AG09309 (cell line): ENCODE measurements at places on chromosomes 7 and 10.
A peak's percentile ranks its signal among the peaks of the same experiment; 100 is the strongest.

DNA sequence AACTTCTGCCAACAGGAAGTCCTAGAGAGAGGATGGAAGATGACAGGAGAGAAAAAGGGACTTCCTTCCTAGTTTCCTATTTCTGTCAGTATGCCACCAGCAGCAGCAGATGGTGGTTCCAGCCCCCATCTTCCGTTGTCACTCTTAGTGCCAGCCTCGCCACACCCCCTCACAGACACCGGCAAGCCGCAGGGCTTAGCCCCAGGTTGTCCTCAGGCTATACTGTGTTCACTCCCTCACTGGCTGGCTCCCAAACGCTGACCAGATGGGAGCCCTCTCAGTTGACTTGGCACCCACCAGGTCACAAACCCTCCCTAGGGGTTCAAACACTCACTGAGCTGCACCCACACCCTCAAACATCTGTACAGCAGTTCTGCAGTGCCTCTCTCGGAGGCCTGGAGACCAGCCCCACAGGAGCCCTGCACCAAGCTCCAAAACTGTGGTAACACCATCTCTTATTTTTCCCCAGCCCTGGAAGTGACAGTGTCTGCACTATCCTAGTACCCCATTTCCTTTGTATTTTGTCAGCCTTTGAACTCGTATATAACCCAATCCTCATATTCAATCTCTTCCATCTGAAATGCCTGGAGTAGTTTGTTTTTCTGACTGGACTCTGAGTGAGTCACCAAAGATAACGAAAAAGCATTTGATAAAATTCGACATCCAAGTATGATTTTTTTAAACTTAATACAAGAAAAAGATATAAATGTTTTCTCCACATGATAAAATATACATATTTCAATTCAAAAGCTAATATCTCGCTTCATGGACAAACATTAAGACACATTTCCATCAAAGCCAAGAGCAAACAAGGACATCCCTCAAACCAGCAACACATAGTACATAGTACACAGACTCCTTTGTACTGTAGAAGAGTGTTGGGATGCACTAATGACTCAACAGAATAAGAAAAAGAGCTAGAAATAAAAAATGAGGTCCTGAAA, 34.5 kb downstream of the SMURF1 start:
- DNase-seq: no peak

DNA sequence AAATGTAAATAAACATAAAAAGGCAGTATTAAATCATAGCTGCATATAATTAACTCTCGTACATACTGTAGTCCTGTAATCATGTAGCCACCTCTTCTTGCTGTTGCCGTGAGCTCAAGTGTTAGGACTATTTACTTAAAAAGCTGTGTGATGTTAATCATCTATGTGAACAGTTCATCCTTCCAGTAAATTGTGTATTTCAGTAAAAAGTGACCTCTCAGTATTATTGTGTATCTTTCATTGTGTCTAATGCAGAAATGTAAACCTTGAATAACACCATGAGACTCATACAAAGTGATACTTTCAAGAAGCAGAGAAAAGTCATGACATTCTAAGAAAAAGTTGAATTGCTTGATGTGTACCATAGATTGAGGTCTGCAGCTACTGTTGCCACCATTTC, 38.0 kb downstream of the ADD3 start:
- no peak for DNase-seq

GRCh38 chr10:133205146-133205545, 24.9 kb upstream of the UTF1 start:
- DNase-seq: no peak

DNA sequence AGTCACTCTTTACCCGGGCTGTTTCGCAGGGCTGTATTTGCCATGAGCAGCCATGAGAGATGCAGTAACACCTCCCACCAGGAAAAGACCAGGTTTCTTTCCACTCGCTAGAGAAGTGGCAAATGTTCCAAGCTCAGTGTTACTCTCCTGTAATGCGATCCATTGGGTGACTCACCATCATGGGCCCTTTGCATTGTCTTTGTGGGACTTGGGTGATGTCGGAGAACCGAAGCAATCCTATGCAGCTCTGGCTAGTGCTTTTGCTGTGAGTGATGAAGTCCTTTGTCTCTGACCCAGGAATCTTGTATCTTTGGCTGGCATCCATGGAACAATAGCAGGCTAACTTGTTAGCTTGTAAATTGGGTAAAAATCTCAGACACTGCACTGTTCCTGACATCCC, 40.0 kb downstream of the GHRHR start:
- no peak for DNase-seq

DNA sequence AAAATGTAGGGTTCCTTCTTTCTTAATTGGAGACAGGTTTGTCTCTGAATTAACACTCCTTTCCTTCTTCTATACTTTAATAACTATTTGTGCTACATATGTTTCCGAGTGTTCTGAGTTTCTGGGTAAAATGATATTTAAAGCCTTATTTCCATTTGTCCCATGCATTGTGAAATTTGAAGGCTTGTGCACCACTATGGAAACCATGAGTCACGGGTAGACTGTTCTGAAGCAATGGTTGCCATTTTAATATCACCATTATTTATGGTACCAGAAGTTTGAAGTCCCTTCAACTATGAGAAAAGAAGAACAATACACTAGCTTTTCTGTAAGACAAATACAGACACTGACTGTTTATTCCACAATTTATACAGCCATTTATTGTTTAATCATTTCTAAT, 44.7 kb upstream of the ZEB1 start:
- DNase-seq: no peak

GRCh38 chr7:117269417-117269816, 53.4 kb downstream of the WNT2 start:
- peak; percentile 95 for DNase-seq

DNA sequence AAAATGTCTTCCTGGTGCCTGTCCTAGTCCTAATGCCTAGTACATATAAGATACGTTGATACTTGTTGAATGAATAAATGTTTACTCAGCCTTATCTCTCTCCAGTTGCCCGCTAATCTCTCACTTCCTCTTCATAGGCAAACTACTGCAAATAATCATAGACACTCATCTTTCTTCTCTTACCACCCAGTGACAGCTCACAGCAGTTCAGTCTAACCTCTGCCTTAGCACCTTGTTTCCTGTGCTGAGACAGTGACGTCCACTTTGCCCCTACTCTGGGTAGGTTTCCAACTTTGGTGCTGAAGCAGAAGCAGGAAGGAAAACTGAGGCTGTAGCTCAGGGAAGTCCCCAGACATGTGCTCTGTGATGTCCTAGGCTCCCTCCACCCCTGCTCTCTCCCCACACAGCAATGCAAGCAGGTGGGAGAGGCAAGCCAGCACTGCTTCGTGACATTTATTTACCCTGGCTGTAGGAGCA, 45.5 kb upstream of the RHOBTB1 start:
- DNase-seq: no peak

DNA sequence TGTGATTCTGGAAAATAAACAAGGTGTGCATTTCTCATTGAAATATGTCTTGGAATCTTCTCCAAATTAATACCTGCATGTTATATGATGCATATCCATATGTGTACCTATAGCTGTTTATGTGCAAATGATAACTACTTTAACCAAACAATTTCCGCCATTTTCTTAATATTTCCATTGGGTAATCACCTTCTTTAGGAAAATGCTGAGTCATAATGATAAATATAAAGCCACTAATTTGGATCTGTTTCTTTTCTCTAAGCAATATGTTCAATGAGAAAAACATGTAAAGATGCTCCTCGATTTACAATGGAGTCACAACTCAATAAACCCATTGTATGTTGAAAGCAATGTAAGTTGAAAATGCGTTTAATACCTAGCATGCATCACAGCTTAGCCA, 574.4 kb downstream of the CNTNAP2 start:
- no peak for DNase-seq

DNA sequence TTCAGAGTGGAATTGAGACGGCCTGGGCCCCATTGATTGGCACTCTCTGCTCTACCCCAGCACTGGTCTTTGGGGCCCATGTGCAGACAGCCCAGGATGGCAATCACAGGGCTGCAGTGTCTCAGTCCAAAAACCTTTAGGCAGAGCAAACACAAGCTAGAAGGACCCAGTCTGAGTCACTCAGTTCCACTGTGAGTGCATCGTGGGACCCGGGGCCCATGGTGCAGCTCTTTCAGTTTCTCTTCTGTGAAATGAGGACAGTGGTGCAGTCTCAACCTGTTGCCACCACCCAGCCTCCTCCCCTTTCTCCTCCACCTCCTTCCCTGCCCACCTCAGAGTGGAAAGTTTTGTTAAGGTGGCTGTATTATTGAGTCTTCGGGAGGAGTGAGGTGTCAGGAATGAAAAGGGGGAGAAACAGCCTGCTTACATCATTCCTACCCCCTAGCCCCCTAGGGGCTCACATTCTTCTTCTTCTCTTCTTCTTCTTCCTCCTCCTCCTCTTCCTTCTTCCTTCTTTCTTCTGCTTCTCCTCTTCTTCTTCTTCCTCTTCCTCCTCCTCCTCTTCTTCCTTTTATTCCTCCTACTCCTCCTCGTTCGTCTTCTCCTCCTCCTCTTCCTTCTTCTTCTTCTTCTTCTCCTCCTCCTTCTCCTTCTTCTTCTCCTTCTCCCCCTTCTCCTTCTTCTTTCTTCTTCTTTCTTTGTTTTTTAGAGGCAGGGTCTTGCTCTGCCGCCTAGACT, 19.5 kb upstream of the CARD11 start:
- no peak for DNase-seq

GRCh38 chr10:25867321-25867720, 66.7 kb upstream of the MYO3A start:
- no peak for DNase-seq

GRCh38 chr10:22727663-22728062, 13.3 kb upstream of the PIP4K2A start:
- DNase-seq: no peak

DNA sequence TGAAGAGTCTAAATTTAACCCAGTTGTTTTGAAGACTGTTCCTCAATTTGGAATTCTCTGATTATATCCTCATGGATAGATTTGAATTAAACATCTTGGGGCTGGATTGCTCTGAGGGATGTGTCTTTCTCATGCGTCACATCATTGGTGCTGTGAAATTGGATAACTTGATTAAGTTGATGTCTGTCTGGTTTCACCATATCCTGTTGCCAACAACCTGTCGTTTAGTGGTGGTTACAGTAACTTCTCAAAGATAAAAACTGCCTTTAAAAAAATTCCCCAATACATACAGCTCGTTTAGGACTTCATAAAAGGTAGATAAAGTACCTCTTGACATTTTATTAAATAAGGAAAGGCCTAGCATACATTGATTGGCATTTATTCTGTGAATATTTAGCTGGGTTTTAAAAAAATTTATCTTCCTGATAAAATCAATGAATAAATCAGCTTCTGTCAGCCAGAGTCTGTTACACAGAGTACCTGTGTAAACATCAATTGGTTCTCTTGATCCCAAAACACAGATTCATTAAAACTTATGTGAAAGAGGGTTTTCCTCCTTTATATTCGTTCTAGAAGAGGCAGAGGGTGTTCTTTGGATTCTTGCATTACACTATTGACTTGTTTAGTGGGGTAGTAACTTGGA, 10.5 kb downstream of the CRCP start:
- no peak for DNase-seq

GRCh38 chr7:137563981-137564380, 220.4 kb upstream of the PTN start:
- DNase-seq: no peak

DNA sequence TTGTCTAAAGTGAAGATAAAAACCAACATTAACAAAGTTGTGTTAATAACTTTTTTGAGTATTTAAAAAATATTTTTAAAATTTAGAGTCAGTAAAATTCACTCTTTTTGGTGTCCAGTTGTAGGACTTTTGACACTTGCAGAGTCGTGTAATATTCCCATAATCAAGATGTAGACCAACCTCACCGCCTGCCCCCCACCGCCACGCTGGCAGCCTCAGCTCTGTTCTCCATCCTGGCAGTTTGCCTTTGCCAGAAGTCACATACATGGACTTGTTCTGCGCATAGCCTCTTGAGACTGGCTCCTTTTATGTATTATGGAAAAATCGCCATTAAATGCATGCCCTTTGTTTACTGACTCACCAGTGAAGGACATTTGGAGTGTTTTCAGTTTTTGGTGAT, 27.3 kb upstream of the SYCE1 start:
- no peak for DNase-seq

DNA sequence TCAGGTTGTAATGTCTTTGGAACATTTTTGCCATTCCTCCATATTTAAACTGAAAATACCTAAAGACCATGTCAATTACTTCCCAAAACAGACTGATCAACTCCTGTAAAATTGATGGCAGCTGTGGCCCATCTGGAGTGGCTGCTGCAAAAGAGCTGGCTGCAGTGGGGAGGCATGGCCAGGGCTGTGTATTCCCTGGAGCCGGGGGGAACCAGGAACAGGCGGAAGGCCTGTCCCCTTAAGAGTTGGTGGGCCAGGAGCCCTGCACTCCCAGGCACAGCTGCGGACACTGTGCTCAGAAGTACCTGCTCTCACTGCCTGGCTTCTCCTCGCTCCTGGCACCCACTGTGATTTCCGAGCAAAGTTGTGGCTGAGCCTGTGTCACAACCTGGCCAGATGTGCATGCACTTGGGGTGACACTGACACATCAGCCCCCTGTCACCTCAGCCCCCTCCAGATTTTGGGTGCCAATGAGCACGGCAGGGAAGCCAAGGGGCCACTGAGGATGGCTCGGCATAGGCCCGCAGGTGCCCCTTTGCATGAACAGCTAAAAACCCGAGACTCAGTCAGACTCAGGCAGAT, 116.1 kb downstream of the DGKB start:
- no peak for DNase-seq

- DNase-seq: no peak
These were observed 53.8 kb upstream of the LRRC4 start for GRCh38 chr7:128084896-128085608.

- no peak for DNase-seq
These were observed 62.9 kb upstream of the PRR15 start for GRCh38 chr7:29500719-29501118.

GRCh38 chr7:47953822-47954221, 5.6 kb upstream of the PKD1L1 start:
- DNase-seq: no peak

- DNase-seq: no peak
These were observed 15.1 kb upstream of the CDH23 start for GRCh38 chr10:71381611-71382010.

- no peak for DNase-seq
These were observed 6.2 kb downstream of the FAM180A start for GRCh38 chr7:135742371-135742770.

DNA sequence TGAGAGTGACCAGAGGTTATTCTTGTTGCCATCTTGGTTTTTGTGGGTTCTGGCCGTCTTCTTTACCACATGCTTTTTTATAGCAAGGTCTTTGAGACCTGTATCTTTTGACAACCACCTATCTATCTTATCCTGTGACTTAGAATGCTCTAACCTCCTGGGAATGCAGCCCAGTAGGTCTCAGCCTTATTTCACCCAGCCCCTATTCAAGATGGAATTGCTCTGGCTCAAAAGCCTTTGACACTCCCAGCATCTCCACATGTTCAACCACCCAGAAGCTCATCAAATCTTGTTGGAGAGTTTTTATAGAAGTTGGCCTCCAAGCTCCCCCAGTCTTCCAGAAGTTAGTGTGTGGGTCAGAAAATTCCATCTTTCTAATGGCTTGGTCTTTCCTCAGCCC, 464.3 kb upstream of the NRP1 start:
- DNase-seq: no peak

DNA sequence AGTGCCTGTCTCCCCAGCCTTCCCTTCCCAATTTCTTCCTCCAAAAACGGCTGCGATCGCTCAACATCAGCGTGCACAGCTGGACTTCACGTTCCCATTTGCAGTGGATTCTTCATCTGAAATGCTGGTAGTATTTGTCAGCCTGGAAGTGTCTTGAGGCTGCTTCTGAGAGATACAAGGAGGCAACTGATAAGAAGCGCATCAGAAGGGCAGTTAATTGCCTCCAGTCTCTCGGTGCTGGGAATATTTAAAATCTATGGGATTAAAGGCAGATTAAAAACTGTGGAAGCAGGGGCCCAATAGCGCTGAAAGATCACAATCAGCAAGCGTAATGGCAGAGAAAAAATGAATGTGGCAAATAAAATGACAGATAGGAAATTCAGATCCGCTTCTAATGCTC, 450.0 kb downstream of the GATA3 start:
- DNase-seq: no peak
